ENCODE measurements at places on chromosomes 4 and X.

GRCh38 chr4:100872811-100873210 lies 355.0 kb upstream of the EMCN start:
- DNase-seq: no peak

DNA sequence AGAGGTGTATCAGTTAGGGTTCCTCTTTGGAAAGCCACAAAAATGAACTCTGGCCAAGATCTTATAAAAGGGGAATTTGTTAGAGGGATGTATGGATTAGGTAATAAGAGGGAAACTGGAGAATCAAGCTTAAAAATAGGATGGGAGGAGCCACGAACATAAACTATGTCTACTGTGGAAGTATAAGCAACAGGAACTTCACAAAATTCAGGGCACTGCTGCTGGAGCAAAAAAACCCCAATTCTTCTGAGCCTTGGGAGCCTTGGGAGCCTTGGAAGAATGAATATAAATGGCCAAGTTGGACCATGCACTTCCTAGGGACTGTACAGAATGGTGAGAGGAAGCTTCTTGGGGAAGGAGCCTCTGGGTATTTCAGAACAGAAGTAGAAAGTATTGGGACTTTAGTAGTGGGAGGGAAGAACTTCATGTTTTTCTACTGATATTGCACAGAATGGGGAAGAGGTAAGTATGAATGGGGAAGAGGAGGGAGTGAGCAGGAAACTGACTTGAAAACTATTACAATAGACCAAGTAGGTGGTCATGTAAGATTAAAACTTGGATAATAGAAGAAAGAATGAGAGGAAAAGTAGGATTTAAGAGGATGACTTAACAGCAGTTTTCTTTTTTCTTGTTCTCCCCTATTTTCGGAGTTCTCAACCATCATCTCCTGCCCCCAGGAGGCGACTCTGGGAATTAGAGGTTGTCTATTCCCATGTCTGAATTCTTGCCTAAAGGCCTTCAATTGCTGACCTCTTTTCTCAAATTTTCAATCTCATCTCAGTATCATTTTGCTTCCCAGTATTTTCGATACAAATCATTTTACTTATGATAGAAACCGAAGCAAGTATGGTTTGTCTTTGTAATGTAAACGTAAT lies 44.4 kb upstream of the TAPT1 start:
- no peak for DNase-seq

- DNase-seq: no peak
These were observed 107.4 kb upstream of the F9 start for GRCh38 chrX:139423186-139423585.

DNA sequence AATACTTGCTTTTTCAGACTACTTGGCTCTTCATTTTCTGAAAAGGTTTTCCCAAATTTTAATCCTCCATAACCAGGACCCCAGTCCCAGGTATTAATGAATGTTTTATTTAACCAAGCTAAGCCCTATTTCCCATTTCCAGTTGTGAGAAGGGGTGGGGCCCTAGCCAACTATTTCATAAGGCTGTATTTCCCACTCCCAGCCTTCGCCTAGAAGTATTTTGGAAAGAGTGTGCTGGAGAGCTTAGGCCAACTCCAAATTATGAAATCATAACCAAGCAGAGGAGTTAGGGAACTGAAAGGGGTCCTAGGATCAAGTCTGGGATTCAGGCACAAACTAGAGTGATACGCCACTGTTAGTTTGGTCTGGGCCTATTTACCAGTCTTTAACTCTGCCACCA lies 148.4 kb upstream of the GPC4 start:
- no peak for DNase-seq

DNA sequence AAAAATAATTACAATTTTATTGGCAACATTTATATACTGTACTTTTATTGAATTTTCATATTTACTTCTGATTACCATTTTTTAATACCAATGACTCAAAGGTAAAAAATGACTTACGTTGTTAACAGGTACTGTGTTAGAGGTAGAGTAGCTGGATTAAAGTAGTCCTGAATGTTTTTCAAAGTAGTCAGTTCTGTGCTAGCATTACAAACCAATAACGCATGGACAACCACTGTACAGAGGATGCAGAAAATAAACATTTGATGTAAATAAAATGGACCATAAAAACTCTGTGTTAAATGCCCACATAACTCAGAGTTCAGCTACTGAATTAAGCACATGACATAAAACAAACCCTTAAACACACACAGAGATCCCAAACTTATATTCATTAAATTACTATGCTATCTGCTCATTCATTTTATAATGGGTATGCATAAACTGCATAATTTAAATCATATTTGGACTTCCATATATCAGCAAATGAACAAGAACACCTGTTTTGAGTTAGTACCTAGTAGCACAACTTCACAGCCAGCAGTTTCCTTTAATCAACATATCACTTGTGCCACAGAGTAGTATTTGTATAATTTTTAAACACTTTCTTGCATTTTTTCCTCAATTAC lies 46.4 kb upstream of the NEUROG2 start:
- DNase-seq: no peak

DNA sequence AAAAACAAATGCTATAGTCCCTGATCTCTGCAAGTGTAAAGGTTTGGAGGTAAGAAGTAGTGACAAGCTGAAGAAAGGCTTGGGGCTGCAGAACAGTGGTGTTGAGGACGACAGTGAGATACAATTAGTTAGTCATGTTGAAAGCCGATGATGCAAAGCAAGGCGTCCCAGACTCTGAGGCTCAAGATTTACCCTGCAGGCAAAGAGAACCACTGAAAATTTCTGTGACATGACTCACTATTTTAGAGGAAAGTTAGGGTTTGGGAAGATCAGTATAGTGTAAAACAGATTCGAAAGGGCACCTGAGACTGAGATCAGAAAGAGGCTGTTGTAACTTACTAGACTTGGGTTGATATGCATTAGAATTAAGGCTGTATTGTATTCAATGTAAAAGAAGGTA lies 281.3 kb upstream of the FTHL17 start:
- no peak for DNase-seq

Data from iPS DF 19.7 (cell line).